ENCODE measurements at places on chromosomes 5 and 9.

DNA sequence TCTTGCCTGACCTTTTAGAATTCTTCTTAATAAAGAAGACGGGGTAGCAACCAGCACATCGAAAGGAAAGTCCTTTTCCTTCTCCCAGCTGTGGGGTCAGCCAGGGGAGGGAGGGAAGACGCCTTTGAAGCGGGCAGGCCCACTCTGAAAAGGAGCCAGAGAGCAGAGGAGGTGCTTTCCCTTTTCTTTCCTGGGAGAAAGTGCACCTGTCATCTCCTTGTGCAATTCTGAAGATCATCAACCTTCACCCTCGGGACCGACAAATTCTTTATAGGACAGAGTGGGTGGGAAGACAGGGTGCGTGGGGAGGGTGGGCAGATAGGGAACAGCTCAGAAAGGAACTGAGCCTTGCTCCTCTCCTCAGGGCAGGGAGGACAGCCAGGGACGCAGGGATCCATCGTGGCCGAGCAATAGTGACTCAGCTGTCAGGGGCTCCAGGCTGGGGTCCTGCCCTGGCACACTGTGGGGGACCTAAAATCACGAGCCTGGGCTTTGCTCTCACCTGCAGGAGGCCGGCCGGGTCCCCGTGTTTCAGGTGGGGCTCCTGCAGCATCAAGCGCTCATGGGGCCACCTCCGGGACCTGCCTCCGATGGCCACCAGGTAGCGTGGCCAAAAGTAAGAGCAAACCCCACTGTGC is 141.0 kb downstream of the OLFM1 start:
- DNase-seq: no peak

GRCh38 chr9:116212986-116213692 is 59.5 kb downstream of the PAPPA start:
- no peak for DNase-seq

DNA sequence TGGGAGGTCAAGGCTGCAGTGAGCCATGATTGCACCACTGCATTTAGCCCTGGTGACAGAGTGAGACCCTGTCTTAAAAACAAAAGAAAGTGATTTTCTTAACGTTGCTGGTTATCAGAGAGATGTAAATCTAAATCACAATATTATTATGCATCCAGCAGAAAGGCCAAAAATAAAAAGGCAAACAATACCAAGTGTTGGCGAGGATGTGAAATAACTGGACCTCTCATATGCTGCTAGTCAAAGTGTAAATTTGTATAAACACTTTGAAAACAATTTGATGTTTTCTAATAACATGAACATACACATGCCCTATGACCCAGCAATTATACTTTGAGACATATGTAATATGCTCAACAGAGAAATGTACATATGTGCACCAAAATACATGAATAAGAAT is 110.7 kb upstream of the CNTLN start:
- DNase-seq: no peak

- DNase-seq: no peak
Observed at GRCh38 chr5:139113892-139114291, 84.3 kb downstream of the SIL1 start.

- DNase-seq: no peak
Observed at GRCh38 chr9:20844916-20845315, 160.9 kb downstream of the FOCAD start.

- no peak for DNase-seq
Observed at GRCh38 chr5:179142434-179143198, 82.4 kb downstream of the ZNF354C start.

GRCh38 chr5:61737301-61737963 is 405.4 kb downstream of the ZSWIM6 start:
- no peak for DNase-seq

All from stimulated activated CD4-positive, alpha-beta T cell treated with anti-CD3 and anti-CD28 coated beads, Interleukin-1b, Interleukin-23, amount 100 ng/mL, for 1 hour (primary cell).